Fibroblast of skin of abdomen (primary cell): ENCODE measurements at places on chromosomes 12 and 14.
A peak's percentile ranks its signal among the peaks of the same experiment; 100 is the strongest.

DNA sequence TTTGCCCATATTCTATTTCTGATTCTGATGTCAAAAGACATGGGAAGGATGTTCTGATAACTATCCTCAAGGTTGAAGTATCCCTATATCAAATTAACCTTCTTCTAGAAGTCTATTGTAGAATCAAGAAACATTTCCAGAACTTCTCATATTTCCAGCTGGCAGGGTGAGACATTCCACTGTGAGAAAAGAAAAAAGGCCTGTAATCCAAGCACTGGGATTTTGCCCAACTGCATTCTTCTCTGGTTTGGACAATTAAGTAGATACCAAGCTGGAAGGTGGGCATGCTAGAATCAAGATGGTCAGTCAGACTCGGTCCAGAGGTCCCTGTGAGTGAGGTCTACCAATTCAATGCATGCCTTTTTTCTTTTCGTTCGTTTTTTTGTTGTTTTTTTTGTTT lies 60.9 kb downstream of the MAP3K9 start:
- DNase-seq = no peak

DNA sequence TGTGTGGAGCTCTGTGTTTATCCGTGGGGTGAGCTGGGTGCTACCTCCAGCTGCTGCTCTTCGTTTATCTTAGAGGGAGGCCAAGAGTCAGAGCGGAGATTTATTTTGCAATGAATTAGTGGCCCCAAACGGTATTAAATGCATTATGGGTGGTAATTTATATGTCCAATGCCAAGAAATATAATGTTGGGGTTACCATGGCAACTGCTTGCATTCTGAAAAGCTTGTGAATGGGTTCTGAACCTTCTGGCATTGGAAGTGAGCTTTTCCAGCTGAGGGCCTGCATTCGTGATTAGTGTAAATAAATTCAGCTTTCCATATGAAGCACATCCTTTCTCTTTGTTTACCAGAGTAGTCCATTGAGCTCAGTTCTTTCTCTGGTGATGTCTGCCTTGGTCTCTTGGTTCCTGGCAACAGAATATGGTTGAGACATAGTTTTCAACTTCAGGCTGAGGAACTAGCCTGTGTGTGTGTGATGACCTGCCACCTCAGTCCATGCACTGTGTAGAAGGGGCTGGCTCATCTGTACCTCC lies 51.8 kb downstream of the TRAF3 start:
- peak; percentile 35 for DNase-seq

GRCh38 chr12:132955094-132956010 lies 754 bp downstream of the ZNF605 start:
- DNase-seq = peak; percentile 72

DNA sequence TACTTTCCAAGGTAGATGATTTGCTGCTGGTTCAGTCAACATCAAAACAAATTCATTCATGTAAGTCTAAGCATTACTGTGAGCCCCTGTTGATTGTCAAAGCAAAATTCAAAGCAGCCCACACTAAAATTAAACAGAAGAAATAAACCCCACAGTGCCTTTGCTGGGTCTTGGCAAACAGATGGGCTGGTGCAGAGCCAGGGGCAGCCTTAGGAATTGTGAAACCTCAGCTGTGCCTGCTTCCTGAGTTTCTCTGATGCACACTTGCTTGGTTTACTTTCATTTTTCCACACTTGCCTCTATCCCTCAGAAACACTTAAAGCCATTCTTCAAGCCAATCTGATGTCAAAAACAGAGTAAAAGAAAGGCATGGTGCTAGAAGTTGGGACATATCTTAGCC lies 6.6 kb upstream of the PLEKHG7 start:
- peak; percentile 12 for DNase-seq

DNA sequence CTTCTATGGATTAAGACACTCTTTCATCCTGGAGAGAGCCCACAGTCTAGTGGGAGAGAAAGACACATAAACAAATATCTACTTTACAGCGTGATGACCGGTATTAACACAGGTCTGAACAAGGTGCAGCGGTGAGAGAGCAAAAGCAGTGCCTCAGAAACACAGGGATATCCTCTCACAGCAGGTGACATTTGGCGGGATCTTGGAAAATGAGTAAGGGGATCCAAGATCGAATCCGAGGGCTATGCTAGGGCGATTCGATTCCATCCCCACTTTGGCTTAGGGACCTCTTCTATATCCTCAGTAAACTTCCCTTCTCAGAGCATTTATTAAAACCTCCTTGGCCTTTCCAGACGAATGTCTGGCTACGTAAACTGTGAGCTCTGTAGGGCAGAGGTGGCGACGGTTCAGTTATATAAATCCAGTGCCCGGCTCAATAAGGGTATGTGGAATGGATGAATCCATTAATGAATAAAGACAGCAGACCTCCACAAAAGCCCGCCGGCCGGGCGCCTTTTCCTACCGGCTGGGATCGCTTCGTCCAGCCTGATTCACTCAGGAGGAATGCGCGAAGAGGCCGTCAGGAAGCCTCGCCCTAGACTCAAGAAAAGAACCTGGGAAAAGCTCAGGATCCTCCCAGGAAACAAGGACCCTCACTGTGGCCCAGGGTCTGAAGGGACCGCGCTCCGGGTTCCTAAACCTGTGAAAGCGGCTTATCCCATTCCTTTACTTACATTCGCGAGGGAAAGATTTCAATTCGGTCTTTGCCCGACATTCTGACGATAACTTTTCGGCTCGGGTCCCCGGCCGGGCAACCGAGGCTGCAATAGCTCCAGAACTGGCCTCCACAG lies 455 bp downstream of the ATP6V1D start:
- DNase-seq = peak; percentile 65

DNA sequence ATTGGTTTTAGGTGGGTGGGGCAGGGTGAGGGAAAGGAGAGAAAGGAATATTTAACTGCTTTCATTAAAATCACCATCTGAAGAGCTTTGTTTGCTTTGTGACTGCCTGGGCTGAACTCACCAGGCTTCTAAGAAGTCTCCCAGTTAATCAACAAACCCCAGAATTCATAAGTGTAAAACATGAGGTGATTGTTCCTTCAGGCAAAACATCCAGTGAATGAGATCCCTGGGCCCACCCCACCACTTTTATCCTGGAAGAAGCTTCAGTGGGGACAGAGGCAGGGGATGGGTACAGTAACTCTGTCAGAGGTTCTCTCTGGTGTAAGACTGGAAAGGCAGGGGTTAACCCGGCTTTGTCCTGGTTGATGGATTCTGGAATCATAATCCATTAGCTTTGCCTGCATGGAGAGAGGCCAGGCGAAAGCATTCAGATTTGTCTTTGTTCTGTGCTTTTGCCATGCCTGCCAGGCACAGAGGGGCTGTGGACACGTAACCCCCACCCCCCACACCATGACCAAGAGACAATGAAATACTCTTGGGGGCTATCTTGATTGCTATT lies 16.7 kb downstream of the PDE1B start:
- DNase-seq = no peak

DNA sequence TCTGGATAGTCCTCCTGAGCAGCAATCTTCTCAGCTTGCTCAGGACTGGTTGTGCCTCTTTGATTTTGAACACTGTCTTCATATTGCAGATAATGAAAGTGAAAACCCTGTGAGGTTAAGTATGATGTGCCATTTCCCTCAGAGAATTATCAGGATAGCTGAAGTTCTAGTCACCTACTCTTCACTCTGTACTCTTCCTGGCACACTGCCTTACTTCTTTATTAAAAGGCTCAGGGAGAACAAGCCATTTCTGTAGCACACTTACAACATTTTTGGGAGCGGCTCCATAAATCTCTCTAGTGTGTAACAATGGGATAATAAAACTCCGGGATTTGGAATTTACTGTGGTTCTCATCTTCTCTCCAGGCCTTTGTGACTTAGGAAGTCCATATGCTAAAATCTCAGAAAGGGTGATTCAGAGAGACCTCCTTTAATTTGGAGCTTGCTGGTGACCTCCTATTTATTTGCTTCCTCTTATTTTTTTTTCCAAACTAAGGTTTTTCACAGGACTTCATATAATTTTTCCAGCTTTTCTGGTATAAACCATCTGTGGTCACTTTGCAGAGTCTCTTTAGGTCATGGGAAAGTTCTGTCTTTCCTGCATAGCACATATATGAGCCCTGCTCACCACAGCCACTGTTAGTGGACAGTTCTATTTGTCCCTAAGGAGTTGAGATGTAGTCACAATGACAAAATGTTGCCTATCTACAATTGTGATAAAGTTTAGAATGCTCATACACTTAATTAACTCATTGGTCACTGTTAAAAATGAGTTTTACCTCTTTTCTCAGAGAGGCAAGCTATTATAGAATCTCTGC lies 53.5 kb upstream of the LDHB start:
- DNase-seq = peak; percentile 42
